ENCODE measurements at places on chromosomes 3 and 15.

DNA sequence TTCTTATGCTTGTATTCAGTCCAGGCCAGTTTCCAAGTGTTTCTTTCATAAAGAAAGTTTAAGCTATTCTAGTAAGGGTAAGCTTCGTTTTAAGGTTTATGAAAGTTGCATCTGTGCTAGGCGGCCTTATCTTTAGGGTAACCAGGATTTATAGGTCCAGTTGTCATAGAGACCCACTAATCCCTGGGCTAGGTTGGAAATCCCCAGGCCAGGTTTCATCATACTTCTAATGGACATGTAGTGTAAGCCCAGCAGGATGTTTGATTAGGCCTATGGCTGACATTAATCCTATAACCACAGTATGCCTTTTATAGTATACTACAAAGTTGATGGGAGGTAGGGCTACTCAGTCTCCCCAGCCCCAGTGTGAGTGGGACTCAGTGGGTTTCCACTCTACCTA is 312.4 kb downstream of the CACNA2D3 start:
- DNase-seq, result no peak

DNA sequence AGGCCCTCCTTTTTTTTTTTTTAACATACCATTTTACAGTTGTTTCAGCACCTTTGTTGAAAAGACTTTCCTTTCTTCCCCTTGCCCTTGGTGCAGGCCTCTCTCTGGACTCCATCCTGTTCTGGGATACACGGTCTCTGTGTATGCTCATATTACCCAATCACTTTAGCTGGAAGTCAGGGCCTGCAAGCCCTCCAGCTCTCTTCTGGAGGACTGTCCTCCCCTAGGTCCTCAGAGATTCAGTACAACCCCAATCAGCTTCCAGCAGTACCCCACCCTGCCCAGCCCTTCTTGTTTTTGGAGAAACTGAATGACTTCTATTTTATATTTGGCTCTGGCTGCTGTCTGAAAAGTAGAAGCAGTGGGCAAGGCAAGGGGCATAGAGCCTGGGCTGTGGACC is 270.8 kb downstream of the KLF13 start:
- DNase-seq, result no peak

GRCh38 chr15:69154078-69154477 is 6.4 kb upstream of the GLCE start:
- no peak for DNase-seq

DNA sequence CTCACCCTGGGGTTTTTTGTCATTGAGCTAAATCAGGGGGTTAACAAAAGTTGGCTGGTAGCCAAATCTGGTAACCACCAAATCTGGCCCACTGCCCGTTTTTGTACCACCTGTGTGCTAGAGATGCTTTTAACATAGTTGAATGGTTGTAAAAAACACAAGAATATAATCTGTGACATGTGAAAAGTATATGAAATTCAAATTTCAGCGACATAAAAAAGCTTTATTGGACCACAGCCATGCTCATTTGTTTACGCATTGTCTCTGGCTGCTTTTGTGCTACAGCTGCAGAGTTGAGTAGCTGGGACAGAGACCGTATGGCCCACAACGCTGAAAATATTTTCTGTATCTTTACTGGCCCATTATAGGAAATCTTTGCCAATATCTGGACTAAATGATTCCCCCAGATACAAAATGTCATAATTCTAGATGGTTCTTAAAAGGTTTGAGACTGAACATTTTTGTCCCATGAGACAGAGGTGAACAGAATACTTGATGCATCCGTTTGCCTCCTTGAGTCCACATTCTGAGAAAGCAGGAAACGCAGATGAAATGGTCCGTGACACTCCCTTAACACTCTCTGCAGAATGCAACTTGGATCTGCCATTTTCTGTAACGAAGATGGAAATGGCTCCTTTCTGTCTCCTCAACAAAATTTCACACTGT is 120.9 kb upstream of the PDZRN3 start:
- no peak for DNase-seq

- no peak for DNase-seq
These were observed 39.3 kb upstream of the HDC start for GRCh38 chr15:50304836-50305235.

- no peak for DNase-seq
These were observed 37.0 kb upstream of the CASR start for GRCh38 chr3:122146466-122146865.

GRCh38 chr3:98732286-98733052 is 30.7 kb upstream of the ST3GAL6 start:
- no peak for DNase-seq

DNA sequence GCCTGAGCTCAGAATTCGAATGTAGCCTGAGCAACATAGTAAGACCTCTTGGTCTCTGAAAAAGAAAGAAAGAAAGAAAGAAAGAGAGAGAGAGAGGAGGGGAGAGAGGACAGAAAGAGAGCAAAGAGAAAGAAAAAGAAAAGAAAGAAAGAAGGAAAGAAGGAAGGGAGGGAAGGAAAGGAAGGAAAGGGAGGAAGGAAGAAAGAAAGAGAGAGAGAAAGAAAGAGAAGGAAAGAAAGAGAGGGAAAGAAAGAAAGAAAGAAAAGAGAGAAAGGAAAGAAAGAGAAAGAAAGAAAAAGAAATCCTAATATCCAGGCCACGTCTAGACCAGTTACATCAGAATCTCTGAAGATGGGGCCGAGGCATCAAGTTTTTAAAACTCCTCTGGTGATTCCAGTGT is 50.7 kb downstream of the PPM1L start:
- DNase-seq, result no peak

GRCh38 chr3:115323380-115323779 is 176.3 kb upstream of the ZBTB20 start:
- DNase-seq, result no peak

GRCh38 chr15:77243135-77243534 is 172.2 kb upstream of the TSPAN3 start:
- no peak for DNase-seq

DNA sequence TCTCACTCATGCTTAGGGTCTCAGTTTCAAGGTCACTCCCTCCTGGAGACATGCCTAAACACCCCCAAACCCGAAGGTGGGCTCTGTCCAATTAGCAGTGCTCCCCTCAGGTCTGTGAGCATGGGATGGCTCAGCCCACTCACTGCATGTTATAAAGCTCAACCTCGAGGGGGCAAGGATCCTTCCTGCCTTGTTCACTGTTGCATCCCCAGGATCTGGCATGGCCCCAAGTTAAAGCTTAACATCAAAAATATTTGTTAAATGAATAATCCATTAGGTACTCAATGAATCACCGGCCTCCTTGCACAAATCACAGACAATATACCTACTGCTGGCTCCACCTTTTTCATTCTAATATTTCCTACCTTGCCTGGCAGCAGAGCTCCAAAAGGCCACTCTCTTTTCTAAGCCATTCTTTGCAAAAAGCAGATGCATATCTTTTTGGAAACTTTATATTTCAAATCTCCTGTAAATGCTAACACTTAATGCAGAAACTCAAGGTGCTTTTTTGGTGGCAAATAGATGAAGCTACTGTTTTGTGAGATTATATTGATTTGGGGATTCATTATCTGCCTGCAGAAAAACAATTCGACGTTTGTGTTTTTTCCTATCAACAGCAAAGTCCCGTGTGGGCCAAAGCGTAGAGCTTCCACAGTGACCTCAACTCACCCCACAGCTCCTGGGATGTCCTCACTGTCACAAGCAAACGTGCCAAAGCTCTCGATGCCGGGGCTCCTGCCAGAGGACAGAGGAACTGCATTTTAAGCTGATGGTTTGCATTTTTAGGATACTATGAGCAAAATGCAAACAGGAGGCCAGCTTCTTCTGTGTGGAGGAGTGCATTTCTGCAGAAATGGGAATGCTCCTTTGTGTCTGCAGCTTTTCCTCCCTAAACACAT is 35.4 kb downstream of the PCOLCE2 start:
- no peak for DNase-seq

Data from stimulated activated CD8-positive, alpha-beta memory T cell treated with anti-CD3 and anti-CD28 coated beads, Interleukin-7, amount 100 ng/mL, for 1 hour (primary cell).